NCI-H1105 (cell line): ENCODE measurements at places on chromosomes 12 and 14.

DNA sequence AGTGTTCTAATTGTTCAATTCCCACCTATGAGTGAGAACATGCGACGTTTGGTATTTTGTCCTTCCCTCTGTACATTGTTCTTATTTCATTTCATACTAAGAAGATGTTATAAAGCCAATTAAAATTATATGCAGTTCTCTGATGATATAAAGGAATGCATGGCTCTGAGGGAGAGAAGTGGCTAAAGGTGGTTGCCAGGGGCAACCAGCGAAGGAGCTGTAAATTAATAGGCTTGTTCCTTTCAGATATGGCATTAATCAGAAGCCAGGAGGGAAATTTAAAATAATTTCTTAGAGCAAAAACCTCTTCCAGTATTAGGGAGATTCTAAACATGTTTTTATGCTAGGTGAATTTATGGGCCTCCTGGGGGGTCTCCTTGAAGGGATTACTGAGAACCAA lies 227.8 kb downstream of the TMEM117 start:
- DNase-seq: no peak

GRCh38 chr12:83027021-83027723 lies 340.5 kb downstream of the TMTC2 start:
- DNase-seq: no peak

DNA sequence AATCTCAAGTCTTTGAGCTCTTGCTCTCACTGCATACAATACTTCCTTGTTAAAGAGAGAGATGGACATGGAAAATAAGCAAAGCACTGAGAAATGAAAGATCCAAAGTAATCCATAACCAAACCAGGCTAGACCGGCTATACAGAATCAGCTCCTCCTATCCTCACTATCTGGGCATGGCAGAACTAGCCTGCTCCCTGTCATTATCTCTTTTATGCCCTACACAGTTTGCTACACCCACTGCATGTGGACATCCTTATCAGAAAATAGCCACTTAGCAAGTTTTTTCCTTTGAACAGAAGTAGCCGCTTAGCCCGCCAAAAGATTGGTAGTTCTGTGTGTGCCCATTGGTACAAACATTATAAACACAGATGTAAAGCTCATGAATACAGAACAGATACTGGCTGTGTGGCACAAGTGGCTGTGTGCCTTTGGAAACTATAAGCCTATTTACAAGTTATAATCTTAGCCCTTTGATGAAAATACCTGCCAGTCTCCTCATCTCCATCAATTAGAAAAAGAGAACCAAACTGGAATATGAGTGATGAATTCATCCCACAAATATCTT lies 34.7 kb downstream of the SPTB start:
- DNase-seq: no peak

DNA sequence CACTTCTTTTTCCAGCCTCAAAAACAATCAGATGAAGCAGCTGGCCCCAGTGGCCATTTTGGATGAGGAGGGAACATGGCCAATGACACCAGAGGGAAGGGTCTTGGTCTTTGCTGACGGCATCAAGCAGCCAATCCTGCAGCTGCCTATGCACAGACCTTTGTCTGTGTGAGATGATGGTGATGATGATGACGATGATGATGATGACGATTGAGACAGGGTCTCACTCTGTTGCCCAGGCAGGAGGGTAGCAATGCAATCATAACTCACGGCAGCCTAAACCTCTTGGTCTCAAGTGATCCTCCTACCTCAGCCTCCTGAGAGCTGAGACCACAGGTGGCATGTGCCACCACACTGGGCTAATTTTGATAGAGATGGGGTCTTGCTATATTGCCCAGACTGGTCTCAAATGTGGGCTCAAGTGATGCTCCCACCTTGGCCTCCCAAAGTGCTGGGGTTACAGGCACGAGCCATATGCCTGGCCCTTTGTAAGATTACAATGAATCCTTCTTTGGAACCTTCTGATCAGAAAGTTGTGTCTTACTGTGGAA lies 26.5 kb upstream of the NCOR2 start:
- DNase-seq: no peak

DNA sequence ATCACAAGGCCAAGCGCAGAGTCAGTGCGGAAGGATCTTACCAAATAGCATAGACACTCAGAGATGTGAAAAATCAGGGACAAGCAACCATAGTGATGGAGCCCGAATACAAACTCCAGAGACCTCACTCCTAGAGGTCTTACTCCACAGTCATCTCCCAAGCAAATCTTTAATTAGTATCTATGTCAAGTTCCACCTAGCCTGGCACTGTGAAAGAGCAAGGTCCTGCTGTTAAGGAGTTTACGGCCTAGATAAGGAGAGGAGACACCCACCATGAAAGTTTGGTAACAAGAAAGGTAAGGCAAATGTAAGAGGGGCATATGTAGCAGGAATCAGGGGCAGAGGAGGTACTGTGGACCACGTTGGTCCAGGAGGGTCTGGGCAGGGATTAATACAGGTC lies 7.4 kb upstream of the PLEKHG6 start:
- DNase-seq: no peak

DNA sequence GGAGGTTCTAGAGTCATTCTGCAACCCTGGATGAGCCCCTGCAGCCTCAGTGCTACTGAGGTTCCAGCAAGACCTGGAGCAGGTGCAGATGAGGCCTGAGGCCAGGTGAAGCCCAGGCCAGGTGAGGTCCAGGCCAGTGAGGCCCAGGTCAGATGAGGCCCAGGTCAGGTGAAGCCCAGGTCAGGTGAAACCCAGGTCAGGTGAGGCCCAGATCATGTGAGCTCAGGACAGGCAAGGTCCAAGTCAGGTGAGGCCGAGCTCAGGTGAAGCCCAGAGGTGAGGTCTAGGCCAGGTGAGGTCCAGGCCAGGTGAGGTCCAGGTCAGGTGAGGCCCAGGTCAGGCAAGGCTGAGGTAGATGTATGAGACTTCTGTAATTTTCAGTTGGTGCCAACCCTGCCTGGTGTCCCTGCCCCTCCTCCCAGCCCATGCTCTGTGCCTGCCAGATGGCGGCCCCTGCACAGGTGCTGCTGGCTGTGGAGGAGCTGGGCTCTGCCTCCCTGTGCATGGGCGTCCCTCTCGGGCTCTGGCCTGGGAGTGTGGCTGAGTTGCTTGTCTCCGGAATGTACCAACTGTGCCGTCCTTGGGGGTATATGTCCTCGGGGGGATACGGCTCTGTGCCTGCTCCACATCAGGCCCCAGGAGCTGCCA lies 388.5 kb downstream of the TMEM121 start:
- DNase-seq: no peak

- no peak for DNase-seq
These were observed 10.7 kb downstream of the IFT81 start for GRCh38 chr12:110134691-110135411.

DNA sequence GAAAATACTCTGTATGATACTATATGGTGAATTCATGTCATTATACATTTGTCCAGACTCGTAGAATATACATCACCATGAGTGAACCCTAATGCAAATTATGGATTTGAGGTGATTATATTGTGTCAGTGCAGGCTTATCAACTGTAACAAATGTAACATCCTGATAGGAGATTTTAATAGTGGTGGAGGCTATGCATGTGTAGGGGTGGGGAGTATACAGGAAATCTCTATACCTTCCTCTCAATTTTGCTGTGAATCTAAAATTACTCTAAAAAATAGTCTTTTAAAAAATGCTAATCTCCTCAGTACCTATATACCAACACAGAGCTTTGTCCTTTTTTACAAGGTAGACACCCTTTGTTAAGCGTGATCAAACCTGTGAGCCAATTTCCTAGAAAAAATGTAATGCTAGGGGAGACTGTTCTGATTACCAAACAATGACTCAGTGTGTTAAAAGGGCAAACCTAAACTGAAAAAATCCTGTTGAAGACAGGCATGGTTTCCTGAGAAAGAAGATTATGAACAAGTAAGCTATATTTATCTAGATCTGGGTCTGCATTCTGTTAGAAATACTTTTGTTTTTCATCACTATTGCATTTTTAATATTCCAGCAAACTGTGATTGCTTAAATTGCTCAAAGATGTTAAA lies 170.9 kb downstream of the DUSP6 start:
- DNase-seq: no peak

- DNase-seq: no peak
These were observed 499.0 kb downstream of the GALC start for GRCh38 chr14:87494010-87494409.

GRCh38 chr12:130876758-130877157 lies 4.9 kb downstream of the RAN start:
- no peak for DNase-seq

DNA sequence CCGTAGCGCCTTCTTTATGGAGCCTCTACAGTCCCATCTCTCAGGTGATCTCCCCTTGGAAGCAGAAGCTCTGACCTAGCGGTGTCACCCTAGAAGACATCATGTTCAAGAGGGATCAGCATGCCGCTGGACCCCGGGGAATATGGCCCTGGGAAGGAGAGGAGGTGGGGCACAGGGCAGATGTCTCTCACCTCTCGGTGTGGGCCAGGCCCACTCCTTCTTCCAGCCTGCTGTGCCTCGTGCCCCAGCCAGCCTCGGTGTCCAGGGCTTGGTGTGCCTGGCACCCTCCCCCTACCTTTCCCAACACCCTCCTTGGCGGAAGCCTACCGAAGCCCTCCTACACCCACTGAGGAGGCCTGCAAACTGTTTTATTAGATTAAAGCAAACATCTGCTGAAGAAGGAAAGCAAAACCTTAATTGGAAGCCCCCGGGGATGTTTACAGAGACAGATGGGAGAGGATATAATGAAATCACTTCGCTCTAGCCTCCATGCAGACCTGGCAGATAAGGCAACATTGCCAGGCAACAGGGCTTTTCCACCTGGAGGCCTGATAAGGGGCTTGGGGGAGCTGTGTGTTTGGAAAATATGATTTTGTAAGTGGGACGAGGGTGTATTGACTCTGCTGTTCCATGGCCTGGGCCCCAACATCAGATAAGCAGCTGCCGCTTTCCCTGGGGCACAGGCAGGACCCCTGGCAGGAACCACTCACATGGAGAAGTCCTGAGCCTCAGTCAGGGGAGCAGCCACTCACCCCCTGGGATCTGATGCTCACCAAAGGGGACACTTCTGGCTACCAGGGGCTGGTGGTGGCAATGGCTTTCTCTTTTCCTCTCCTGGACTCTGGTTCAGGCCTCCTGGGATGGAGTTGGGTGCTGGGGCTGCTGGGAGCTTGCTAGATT lies 5.7 kb upstream of the CHGA start:
- no peak for DNase-seq

- no peak for DNase-seq
These were observed 165.5 kb upstream of the CCND2 start for GRCh38 chr12:4107911-4108697.

- peak; percentile 10 for DNase-seq
These were observed at the start of gene MGP for GRCh38 chr12:14885718-14886221. TSS of gene MGP (minus strand) at chr12:14885854. CDS start at chr12:14885791, 63 bp downstream.
